Fibroblast of lung (primary cell): ENCODE measurements at places on chromosomes 11 and 22. TPM values are rescaled to one million over a fixed set of nuclear protein-coding genes. Genes with fewer than 3 reads are reported as not detected.

DNA sequence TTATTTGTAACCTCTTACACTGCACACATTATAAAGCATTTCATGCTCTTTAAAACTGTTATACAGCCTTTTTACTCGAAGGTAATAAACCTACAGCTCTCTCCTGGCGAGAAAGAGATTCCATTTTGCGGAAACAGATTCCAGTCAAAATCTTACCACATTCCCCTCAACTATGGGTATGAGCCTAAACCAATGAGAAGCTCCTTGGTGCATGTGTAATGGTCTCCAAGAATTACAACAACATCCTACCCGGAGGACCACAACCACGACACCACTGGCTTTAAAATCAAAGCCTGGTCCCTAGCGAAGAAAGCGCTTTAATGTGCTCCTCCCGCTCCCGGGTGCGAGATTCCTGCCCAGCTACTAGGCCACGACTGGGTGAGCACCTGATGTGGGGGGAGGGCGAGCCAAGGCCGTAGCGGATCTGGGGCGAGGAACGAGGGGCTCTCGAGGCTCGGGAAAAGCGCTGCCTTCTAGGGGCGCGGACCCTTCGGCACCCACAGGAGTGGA lies 821 bp downstream of the CELF1 start:
- H3K36me3 ChIP-seq = no peaks in the 10 kb centered on the region
- peak overlapping the region; percentile 96 for H3K27ac ChIP-seq
- peak overlapping the region; percentile 100 for H3K4me3 ChIP-seq
- DNase-seq = peak; percentile 70

Gene HBG2
- not detected in 2 replicates for total RNA-seq

DNA sequence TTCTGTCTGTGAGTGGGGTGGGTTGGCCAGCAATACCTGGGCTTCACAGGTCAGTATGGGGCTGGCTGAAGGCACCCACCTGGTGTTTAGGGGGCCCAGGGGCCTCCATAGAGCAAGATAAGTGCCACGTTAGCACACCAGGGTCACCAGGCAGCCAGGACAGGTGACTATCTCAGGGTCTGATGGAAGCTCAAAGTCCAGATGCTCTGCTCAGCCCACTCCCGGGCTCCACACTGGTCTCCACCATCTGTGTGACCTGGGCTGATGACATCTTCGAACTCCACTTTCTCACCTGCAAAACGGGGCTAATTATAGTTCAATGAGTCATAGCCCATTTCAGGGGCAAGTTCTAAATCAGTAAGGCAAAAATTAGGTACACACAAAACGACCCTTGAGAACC lies 39.4 kb upstream of the PRDM11 start:
- H3K4me3 ChIP-seq = no peak overlapping the region
- H3K27me3 ChIP-seq = peaks cover 4% of the 10 kb centered on the region
- no peaks in the 10 kb centered on the region for H3K36me3 ChIP-seq
- DNase-seq = no peak

Gene DUSP8
- total RNA-seq = 0.51 and 0.66 TPM in 2 replicates

GRCh38 chr11:88411265-88411664 lies 73.7 kb upstream of the CTSC start:
- H3K27me3 ChIP-seq = no peaks in the 10 kb centered on the region

GRCh38 chr11:111598559-111598958 lies 3.7 kb upstream of the SIK2 start:
- H3K27me3 ChIP-seq = no peaks in the 10 kb centered on the region
- peaks cover 6% of the 10 kb centered on the region for H3K4me1 ChIP-seq
- H3K27ac ChIP-seq = no peak overlapping the region

Gene CARNS1
- under 0.01 and 0.17 TPM in 2 replicates for total RNA-seq

Gene CDCA5
- 0.26 and 3.0 TPM in 2 replicates for total RNA-seq

DNA sequence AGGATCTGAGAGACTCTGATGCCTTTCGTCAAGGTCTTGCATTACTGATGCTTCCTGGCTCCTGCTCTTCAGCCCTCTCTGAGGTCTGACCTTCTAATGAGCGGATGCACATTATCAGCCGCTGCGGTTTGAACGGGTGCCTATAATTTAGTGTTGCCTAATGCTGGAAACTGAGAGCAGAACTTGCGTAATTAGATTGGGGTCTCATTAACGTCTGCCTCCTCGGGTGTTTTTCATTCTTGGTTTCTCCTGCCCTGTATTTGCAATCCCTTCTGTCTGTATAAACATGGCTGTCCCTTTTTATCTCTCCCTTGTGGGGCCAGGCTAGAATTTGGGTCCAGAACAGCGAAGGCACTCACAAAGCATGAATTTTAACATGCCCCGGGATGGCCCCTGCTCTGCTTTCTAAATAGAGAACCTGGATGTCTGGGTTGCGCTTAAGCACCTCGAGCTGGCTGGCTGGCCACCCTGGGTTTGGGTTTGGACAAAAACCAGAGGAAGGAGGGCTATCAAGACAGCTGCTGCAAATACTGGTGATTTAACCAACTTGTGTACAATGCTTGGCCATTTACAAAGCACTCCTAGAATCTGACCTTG lies 118.6 kb downstream of the TIMP3 start:
- peak; percentile 61 for DNase-seq
- peaks cover 3% of the 10 kb centered on the region for H3K27me3 ChIP-seq
- no peak overlapping the region for H3K4me3 ChIP-seq

GRCh38 chr11:36945384-36945783 lies 347.3 kb upstream of the RAG2 start:
- no peak overlapping the region for H3K4me3 ChIP-seq
- H3K36me3 ChIP-seq = no peaks in the 10 kb centered on the region
- no peaks in the 10 kb centered on the region for H3K27me3 ChIP-seq
- no peak overlapping the region for H3K27ac ChIP-seq

Gene TRIM49C
- total RNA-seq = not detected in 2 replicates

GRCh38 chr11:43212279-43212678 lies 99.5 kb upstream of the API5 start:
- H3K4me3 ChIP-seq = no peak overlapping the region
- H3K27ac ChIP-seq = no peak overlapping the region
- no peak for DNase-seq
- H3K27me3 ChIP-seq = no peaks in the 10 kb centered on the region
- no peaks in the 10 kb centered on the region for H3K4me1 ChIP-seq

DNA sequence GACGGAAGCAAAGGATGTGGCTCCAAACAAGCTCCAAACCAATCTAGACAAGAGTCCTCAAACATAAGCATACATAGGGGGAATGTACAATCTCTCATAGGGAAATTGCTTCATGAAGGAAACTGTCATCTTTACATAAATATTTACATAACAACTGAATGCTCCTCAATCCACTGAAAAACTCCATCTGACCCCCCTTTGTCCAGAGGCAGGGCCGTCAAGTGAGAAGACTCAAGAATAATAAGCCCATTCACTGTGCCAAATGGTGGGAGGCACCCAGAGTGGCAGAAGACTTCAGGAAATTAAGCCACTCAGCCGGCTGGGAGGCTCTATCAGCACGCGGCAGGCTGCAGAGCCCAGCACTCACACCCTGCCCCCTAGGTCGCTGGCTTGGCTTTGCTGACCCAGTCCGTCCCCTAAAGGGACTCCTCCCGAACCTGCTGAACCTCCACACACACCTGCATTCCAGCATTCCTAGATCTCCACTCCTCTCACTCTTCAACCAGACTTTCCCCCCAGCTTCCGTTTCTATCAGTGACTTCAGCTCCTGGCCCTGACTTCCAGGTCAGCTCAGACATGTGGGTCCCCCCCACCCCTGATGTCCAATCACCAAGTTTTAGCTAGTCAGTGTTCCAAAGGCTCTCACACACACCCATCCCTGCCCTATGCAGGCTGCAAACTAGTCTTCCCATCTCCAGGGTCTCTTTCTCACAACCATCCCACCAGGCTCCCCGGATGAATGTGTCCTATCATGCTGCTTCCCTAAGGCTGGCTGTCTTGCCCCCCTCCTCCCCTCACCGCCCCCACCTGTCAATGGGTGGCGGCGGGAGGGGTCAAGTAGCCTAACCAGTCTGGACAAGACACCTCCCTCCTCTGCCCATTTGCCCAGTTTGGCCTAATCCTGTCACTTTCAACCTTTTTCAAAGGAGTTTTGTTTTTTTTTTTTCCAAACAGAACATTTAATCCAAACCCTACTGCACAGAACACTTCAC lies 11.3 kb downstream of the VPS37C start:
- peaks cover 24% of the 10 kb centered on the region for H3K4me1 ChIP-seq
- no peaks in the 10 kb centered on the region for H3K27me3 ChIP-seq
- H3K4me3 ChIP-seq = no peak overlapping the region
- H3K36me3 ChIP-seq = no peaks in the 10 kb centered on the region
- DNase-seq = peak; percentile 65

DNA sequence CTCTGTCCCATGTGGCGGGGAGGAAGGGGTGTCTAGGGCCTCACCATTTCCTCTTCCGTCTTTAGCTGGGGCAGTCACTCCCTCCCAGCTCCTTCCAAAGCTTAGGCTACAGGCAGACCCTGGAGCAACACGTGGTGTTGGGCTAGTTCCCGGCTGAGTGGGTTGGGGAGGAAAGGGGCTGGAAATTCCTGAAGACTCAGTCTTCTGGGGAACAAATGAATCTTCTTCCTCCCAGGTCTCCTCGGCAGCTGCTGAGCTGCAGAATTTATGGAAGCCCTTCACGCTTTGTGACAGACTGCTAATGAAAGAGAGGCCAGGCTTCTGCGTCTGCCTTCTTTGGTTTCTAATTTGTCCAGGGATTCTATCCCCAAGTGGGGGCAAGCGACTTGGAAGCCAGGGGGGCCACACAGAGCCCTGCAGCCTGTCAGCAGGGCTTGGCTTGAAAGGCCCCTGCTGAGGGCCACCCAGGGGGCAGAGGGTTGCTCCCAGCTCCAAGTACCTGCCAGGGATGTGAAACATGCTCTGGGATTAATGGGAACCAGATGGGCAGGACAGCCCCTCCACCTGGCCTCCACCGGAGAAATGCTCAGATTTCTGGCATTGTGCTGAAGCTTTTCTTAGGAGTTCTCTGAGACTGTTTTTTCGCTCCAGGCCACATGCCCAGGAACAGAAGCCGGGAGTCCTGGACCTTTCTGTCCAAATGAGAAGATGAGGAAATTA lies 123.1 kb downstream of the PKNOX2 start:
- no peaks in the 10 kb centered on the region for H3K36me3 ChIP-seq
- H3K4me1 ChIP-seq = no peaks in the 10 kb centered on the region
- peak; percentile 74 for DNase-seq
- no peak overlapping the region for H3K4me3 ChIP-seq
- H3K27ac ChIP-seq = no peak overlapping the region

DNA sequence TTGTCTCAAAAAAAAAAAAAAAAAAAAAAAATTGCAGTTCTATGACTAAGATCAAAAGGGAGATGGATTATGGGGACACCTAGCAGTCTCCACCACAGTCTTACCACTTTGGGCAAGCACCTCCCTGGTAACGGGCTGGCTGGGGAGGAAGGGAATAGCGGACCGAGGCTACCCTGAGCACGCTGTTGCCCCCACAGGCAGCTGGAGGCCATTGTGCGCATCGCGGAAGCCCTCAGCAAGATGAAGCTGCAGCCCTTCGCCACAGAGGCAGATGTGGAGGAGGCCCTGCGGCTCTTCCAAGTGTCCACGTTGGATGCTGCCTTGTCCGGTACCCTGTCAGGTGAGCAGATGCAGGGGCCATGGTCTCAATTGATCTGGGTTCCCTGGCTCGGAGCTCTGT lies 21.2 kb downstream of the MCM5 start:
- H3K36me3 ChIP-seq = peaks cover 30% of the 10 kb centered on the region
- H3K27ac ChIP-seq = no peak overlapping the region
- H3K27me3 ChIP-seq = no peaks in the 10 kb centered on the region
- DNase-seq = no peak
- no peak overlapping the region for H3K4me3 ChIP-seq

DNA sequence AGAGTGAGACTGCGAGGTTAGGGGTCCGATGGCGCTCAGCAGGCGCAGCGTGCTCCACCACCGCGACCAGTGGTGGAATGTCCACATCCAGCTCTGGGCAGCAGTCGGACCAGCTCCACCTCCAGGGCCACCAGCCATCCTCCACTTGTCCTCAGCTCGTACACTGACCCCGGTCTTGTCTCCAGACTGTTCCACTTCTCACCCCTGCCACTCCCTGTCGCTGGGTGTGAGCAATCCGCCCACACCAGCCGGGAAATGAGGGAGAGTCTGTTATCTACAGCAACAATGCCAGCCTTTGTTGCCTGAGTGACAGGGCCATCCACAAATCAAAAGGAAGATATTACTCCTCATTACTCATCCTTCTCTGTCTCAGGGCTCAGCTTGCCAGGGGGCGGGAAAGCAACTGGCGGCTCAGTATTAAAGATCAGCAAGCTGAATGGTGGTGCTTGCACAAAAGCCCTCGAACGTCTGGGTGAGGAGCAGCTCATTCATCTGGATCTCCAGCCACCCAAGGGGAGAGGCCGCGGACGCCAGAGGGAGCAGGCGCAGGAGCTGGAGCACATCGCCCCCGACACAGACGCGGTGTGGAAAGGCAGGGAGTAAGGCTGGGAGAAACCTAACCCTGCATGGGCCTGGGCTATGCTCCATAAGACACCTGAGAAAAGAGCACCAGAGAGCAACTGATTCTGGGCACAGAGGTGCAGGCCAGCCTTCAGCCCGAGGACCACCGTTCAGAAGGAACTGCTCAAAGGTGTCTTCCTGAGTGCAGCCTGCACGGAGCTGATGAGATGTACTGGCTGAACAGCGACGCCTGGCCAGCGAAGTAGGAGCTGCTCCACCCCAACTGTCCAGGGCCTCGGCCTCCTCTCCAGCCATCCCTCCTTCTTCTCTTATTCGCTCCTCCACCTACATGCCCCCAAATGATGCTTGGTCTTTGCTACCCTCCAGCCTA lies 21.9 kb downstream of the IGSF9B start:
- H3K27me3 ChIP-seq = no peaks in the 10 kb centered on the region
- no peak for DNase-seq
- H3K4me3 ChIP-seq = no peak overlapping the region
- no peaks in the 10 kb centered on the region for H3K36me3 ChIP-seq
- H3K27ac ChIP-seq = no peak overlapping the region

GRCh38 chr11:134818516-134818915 lies 406.5 kb upstream of the B3GAT1 start:
- H3K4me1 ChIP-seq = no peaks in the 10 kb centered on the region
- no peak overlapping the region for H3K27ac ChIP-seq
- no peak for DNase-seq
- no peak overlapping the region for H3K4me3 ChIP-seq

Gene MTCH2
- total RNA-seq = 52.1 and 64.4 TPM in 2 replicates

- peaks cover 24% of the 10 kb centered on the region for H3K27me3 ChIP-seq
- no peaks in the 10 kb centered on the region for H3K4me1 ChIP-seq
- H3K4me3 ChIP-seq = no peak overlapping the region
These were observed 11.2 kb upstream of the MIAT start for GRCh38 chr22:26646158-26646557.

DNA sequence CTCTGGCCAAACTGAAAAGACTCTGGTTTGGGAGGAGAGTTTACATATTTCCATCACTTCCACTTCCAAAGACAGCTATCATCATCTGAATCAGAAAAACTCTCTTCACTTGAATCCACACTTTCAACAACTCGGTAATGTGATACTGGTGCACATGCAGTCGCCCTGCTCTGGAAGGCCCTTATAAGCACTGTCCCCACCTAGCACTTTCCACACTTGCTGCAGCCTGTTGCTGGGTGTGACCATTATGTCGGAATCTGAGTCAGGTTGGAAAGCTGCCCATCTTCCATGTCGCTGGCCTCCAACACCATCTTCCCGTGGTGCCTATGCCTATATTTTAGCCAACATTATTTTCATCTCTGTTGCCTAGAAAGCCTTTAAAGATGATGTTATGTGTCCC lies 1.1 kb upstream of the OR10A5 start:
- H3K36me3 ChIP-seq = no peaks in the 10 kb centered on the region
- no peaks in the 10 kb centered on the region for H3K4me1 ChIP-seq
- H3K27me3 ChIP-seq = no peaks in the 10 kb centered on the region

Gene FAM111B
- 0.26 and 0.33 TPM in 2 replicates for total RNA-seq
